OCI-LY7 (cell line): ENCODE measurements at places on chromosomes 11 and 22.

DNA sequence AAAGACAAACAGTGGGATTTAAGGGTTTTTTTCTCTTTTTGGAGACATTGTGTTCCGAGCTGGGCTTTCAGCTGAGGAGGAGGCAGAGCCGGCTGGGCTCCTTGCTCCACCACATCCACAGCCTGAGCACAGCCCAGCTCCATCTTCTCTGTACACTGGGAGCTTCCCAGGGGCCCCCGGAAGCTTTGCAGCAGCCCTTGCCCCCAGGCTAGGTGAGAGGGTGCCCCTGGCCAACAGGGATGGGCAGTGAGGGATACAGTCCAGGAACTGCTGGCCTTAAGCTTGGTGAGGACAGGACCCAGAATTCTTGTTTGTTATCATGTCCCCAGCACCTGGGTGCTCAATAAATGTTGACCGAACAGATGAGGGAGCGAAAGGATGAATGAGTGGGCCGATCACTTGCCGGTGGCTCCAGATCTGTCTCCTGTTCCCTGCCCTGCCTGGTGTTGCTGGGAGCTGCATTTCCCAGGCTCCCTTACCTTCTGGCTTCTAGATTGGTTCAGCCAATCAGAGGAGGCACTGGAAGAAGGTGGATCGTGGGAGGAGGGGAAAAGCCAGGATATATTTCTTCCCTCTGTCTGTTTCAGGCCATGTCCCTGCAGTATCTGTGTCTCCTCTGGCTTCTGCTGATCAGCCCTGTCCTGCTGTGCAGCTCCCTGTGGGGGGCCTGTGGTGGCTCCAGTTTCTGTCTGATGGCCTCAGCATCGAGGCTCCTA, 26.5 kb upstream of the NECTIN1 start:
- no peak for DNase-seq

DNA sequence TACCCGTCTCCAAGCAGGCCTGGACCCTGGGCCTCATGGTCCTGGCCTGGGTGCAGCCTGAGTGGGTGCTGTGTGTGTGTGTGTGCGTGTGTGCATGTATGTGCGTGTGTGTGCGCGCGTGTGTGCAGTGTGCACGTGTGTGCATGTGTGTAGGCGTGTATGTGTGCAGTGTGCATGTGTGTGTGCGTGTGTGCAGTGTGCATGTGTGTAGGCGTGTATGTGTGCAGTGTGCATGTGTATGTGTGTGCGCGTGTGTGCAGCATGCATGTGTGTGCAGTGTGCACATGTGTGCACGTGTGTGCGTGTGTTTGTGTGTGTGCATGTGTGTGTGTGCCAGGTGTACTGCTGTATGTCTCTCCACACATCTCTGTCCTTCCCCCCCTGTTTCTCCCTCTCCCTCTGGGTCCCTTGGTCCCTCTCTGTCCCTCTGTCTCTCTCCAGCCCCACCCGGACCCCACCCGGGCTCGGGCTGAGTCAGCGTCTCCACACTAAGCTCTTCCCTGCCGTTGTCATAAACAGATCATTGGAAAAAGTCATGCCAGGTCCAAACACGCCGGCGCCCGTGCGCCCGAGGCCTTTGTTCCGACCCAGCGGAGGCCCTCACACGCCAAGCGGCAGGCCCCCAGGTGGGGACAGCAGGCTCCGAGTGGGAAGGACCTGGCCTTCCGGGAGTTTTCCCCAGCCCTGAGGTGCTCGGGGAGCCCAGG, 34.0 kb downstream of the WNT7B start:
- DNase-seq: no peak

DNA sequence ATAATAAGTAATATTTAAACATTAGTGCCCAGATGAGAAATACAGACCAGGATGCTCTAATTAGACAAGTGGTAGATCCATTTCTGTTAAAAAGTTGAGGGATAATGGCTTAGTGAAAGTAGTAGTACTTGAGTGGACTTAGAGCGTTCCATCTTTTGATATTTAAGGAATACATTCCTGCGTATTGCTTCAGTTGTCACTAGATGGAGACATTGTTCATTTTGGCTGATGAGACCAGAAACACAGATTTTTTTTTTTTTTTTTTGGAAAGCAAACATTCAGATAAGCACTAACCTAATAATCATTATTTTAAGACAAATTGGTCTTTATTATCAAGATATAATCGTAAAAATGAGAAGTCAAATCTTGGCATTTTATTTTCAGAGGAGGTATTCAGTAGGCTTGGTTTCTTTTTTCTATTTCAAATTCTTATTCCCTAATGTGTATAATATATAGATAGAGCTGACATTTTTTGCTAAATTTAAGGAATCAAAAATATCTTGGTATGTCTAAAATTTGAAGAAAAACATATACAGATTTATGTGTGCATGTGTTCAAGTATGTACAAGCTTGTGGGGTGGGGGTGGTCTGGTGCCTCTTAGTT, 92.9 kb downstream of the DYNC2H1 start:
- DNase-seq: peak; percentile 23

DNA sequence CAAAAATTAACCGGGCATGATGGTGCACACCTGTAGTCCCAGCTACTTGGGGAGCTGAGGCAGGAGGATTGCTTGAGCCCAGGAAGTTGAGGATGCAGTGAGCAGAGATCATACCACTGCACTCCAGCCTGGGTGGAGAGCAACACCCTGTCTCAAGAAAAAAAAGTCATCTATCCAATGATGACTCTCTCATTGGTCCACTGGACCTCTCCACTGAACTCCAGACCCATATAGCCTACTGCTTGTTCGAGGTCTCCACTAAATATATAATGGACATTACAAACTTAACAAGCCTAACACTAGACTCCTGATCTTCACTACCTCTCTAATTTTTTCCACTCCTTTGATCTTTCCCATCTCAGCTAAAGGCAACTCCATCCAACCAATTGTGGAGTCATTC, 33.5 kb upstream of the MTCH2 start:
- DNase-seq: no peak

GRCh38 chr11:117511483-117511930, 183.9 kb downstream of the CEP164 start:
- DNase-seq: no peak

DNA sequence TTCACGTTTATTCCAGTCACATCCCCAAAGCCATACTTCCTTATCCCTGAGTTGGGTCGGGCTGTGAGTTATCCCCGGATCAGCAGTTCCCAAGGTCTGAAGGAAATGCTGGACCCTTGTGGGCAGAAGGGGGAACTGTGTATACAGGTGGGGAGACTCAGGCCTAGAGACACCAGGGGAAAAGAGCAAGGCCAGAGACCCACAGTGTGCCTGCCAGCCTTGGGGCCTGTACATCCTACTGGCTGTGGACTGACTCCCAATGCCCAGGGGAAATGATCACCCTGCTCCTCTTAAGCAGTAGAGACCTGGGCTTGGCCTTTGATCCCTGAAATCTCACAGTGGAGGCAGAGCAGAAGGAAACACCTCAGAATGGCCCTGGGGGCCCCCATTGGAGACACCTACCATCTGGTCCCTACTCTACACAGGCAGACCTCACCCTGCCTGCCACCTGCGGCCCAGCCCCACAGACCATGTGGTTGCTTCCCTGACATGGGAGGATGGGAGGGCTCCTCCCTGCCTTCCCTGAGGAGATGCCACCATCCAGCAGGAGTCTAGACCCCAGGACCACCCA, 1.3 kb downstream of the SELENOM start:
- no peak for DNase-seq

GRCh38 chr22:41092023-41092817, at the start of gene EP300:
TSS of gene EP300 (plus strand) at chr22:41092592. CDS start at chr22:41093005, 413 bp downstream.
- peak; percentile 81 for DNase-seq

- DNase-seq: no peak
Measured at GRCh38 chr11:76768088-76768908, 14.9 kb upstream of the TSKU start.

GRCh38 chr11:106581399-106581798, 436.9 kb downstream of the GUCY1A2 start:
- no peak for DNase-seq

GRCh38 chr22:19571995-19572394, 47.8 kb upstream of the CLDN5 start:
- DNase-seq: no peak

DNA sequence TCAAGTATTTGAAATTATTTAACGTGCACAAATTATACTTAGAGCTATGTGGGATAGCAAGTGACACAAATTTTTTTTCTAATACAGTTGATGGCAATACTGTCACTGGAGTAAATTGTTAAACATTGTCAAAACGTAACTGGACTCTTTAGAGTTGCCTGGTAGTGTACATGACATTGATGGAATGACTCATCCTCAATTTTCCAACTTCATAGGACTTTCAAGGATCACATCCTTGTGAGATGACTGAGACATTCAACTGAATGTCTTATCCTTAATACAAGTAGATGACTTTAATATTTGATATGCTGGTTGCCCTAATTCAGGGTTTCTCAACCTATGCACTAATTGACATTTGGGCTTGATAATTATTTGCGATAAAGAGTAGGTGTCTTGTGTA, 310.0 kb downstream of the SWAP70 start:
- no peak for DNase-seq

DNA sequence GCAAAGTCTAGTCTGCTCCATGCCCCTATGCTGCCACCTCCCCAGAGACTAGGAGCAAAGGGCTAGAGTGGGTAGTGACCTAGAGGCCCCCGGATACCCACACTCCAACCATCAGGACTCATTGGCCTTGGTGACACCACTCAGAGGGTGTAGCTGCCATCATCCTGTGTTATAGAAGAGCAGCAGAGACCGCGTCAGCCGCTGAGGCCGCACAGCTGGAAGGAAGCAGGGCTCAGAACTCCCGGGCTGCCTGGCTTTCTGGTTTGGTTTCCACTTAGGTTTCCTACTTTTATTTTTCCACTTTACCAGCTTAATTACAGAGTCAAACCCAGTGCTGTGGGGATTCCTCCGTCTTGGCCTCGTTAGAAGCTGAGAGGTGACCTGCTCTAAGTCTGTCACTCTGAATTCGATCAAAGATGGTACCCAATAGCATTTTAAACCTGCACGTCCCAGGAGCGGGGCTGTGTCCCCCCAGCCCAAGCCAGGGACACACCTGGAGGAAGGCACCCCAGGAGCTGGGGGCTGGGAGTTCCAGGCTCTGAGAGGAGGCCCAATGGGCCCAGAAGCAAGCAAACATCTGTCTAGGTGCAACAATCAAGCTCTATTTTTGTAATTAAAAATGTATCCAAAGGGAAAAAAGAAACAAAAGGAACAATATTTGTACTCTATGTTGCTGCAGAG, 2.1 kb upstream of the CDKN1C start:
- DNase-seq: no peak

DNA sequence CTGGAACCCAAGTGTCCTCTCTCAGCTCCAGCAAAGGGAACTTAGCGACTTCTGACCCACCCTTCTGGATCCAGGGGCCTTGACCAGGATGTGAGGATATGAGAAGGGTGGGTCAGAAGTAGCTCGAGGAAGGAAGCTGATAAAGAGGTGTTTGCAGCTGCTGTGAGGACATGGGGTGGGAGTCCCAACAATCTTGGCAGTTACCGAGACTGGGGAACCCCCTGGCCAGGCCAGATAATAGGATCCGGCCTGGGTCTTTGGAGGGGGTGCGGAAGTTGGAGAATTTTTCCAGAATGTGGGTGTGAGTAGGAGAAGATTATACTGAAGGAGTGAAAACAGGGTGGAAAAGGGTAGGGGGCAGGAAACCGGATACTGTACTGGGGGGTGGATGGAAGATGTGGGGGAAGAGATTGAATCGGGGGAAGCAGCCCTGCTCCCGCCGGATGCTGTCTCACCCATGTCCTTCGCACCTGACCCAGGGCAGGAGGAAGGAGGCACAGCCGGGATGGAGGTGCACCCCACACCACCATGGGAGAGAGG, 2.8 kb upstream of the MCAM start:
- no peak for DNase-seq

DNA sequence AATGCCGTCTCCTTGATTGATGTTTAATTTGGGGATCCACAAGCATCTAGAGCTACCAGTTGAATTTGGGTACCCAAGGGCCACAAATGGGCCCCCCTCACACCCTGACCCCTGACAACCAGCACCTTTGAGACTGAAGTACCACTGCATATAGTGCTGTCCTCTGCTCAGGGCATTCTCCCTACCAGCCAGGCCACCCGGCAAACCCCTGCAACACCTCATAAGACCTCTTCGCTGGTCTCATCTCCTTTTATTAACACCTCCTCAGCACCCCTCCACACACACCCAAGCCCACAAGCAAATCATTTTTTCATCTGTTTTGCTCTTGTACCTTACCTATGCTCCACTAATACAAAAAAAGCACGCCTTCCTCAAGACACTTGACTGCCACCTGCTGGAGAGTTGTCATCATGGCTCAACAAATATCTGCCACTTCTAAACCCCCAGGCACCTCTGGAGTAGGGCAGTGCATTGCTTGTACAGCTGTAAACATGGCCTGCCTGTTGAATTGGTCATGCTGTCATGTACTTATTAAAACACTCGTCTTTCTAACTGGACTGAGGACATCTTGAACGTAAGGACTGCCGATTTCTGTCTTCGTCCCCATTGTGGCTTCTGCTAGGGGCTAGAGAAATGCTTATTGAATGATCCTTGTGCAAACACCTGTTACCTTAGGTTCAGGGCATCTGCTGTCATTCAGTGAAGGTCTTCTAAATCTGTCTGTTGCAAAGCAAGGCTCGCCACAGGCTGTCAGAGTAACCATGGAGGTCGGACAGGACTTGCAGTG, 66.5 kb downstream of the BMAL1 start:
- peak; percentile 63 for DNase-seq

- no peak for DNase-seq
Measured at GRCh38 chr22:17783312-17783711, 9.0 kb upstream of the BID start.

DNA sequence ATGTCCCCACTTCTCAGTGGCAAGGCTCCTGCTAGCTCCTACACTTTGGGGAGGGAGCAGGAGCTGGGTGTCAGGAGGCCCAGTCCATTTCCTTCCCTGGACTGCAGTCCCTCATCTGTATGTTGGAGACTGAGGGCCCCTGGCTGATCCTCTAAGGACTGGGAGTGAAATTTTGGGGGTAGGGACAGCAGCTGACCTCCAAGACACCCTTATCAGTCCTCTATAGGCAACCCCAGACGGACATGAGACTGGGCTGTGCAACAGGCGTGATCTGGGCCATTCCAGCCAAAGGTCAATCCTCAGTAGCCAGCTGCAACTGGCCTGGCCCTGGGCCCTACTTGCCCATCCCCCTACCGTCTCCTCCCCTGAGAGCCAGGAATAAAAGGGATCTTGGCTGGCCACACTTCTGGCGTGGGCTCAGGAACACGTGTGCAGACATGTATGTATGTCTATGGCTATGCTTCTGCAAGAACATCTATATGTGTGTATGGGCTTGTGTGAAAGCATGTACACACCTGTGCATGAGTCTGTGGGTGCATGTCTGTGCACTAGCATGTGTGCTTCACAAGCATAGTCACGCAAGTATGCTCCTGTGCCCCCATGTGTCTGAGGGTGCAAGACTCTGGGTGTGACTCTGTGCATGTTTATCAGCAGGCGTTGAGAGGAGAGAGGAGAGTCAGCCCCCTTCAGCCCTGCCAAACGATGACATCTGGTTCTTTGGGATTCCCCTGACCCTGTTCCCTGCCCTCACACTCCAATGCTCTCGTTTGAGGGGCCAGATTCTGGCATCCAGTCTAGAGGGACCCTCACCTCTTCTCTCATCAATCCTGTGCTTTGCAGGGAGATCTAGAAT, 24.6 kb upstream of the DGAT2 start:
- DNase-seq: no peak

- no peak for DNase-seq
Measured at GRCh38 chr11:47020793-47021526, 84.4 kb downstream of the CSTPP1 start.
